ENCODE measurements at places on chromosomes 1 and 21. TPM values are rescaled to one million over a fixed set of nuclear protein-coding genes. Genes with fewer than 3 reads are reported as not detected.
A peak's percentile ranks its signal among the peaks of the same experiment; 100 is the strongest.

DNA sequence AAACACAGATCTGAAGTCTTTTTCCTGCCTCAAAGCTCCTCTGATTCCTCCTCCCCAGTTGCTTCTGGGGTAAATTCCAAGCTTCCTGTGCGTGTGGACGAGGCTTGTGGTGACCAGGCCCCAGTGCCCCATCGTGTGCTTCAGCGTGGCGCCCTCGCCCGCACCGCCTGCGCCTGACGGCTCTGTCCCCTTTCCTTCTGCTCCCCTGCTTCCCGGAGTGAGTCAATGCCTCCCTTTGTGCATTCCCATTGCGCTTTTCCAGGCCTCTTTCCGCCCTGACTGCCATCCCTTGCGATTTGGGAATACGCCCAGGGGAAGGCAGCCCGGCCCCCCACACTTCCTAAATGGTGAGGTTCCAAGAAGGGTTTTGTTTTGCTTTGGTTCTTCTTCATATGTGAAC, 36.3 kb downstream of the FAAP20 start:
- no peaks in the 10 kb centered on the region for H3K4me1 ChIP-seq
- peaks cover 16% of the 10 kb centered on the region for H3K36me3 ChIP-seq
- no peak overlapping the region for H3K27ac ChIP-seq
- DNase-seq = no peak

DNA sequence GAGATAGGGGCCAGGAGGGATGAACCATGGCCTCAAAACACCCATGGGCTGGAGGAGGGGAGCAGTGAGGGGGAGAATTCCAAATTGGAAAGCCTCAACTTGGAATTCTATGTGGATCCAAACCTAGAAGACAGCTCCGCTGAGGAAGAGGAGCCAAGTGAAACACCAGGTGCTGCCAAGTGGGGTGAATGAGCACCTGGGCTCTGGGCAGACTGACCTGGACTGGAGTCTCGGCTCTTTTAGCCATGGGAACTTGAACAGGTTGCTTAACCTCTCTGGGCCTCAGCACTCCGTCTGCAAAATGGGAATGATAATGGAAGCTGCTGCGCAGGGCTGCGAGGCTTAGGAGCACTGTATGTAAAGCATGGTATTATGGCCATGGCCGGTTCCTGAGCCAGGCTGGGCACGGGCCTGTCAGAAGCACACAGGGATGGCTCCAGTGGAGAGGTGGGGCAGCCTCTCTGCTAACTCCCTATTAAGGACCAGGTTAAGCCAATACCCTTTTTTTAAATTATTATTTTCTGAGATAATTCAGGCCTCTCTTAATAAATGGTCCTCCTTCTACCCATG, 81.5 kb downstream of the SYT2 start:
- peaks cover 3% of the 10 kb centered on the region for H3K4me1 ChIP-seq
- no peak overlapping the region for H3K4me3 ChIP-seq

- H3K4me1 ChIP-seq = peaks cover 52% of the 10 kb centered on the region
- H3K27me3 ChIP-seq = peaks cover 28% of the 10 kb centered on the region
- peak overlapping the region; percentile 67 for H3K4me3 ChIP-seq
- no peak for DNase-seq
- peaks cover 5% of the 10 kb centered on the region for H3K36me3 ChIP-seq
These were observed 56.2 kb downstream of the PEX14 start for GRCh38 chr1:10530756-10531495.

DNA sequence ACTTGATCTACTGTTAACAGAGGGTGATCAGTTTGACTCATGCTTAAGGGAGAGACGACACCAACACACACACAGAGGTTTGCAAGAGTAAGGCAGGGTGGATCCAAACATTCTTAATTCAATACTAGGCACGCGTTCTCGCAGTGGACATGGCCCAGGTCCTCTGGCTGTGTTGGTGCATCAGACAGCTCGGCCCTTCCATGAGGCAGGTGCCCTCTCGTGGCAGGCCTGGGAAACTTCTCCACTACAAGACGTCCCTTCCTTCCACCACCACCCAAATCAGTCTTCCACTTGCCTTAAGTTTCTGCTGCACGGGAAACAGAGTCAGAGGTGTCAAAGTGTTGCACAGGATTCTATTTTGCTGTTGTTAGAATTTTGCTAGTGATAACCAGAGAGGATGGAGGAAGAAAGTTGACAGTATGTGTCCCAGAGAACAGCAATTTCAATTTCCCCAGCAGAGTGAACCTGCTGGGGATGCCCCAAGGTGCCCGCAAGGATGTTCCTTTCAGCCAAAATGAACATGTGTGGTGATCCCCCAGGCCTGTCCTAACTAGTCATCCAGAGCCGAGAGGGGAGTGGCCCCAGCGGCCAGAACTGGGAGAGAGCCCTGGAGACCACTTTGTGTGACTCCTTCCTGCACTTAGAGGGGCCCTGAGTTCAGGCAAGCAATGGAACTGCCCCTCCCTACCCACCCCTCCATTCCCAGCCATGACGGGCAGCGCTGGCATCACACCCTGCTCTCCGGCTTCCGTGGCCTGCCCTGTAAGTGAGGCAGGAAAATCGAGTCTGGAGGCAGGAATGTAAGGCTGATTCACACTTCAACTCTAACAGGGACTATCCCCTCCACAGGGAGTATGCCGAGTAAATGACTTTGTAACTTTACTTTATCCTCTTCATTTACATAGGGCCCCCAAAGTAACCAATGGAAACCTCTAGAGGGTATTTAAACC, 34.8 kb downstream of the MX1 start:
- peak overlapping the region; percentile 59 for H3K27ac ChIP-seq
- no peaks in the 10 kb centered on the region for H3K4me1 ChIP-seq
- DNase-seq = no peak
- no peaks in the 10 kb centered on the region for H3K27me3 ChIP-seq

GRCh38 chr1:94593611-94594010, 52.1 kb upstream of the F3 start:
- H3K27me3 ChIP-seq = no peaks in the 10 kb centered on the region
- H3K4me3 ChIP-seq = no peak overlapping the region
- no peak overlapping the region for H3K27ac ChIP-seq

DNA sequence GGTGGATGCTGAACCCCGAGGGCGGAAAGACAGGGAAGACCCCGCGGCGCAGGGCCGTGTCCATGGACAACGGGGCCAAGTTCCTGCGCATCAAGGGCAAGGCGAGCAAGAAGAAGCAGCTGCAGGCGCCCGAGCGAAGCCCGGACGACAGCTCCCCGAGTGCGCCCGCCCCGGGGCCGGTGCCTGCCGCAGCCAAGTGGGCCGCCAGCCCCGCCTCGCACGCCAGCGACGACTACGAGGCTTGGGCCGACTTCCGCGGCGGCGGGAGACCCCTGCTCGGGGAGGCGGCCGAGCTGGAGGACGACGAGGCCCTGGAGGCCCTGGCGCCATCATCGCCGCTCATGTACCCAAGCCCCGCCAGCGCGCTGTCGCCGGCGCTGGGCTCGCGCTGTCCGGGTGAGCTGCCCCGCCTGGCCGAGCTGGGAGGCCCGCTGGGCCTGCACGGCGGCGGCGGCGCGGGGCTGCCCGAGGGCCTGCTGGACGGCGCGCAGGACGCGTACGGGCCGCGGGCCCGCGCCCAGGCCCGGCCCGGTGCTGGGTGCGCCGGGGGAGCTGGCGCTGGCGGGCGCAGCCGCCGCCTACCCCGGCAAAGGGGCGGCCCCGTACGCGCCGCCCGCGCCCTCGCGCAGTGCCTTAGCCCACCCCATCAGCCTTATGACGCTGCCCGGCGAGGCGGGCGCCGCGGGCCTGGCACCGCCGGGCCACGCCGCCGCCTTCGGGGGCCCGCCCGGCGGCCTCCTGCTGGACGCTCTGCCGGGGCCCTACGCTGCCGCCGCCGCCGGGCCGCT, 20.7 kb downstream of the FOXO6 start:
- peaks cover 10% of the 10 kb centered on the region for H3K36me3 ChIP-seq
- H3K4me1 ChIP-seq = peaks cover 47% of the 10 kb centered on the region
- no peak for DNase-seq

DNA sequence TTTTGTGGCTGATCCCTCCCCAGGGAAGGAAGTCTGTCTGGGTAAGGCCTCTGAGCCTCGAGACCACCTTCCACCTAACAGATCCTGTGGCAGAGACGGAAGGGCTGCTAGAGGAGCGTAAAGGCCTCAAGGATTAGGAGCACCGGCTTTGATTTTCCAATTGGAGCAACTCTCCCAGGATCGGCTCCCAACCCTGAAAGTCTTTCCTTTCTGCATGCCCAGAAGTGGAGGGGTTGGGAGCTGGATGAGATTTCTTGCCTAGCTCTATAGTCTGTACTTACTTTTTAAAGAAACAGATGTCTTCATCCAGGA, 41.4 kb downstream of the ELK4 start:
- H3K36me3 ChIP-seq = no peaks in the 10 kb centered on the region
- H3K27me3 ChIP-seq = peaks cover 15% of the 10 kb centered on the region
- H3K27ac ChIP-seq = no peak overlapping the region
- no peak overlapping the region for H3K4me3 ChIP-seq

- no peak overlapping the region for H3K27ac ChIP-seq
- H3K36me3 ChIP-seq = peaks cover 34% of the 10 kb centered on the region
- no peak overlapping the region for H3K4me3 ChIP-seq
- no peaks in the 10 kb centered on the region for H3K27me3 ChIP-seq
- peaks cover 14% of the 10 kb centered on the region for H3K4me1 ChIP-seq
- DNase-seq = no peak
These were observed 25.7 kb downstream of the GPR161 start for GRCh38 chr1:168110896-168111545.

DNA sequence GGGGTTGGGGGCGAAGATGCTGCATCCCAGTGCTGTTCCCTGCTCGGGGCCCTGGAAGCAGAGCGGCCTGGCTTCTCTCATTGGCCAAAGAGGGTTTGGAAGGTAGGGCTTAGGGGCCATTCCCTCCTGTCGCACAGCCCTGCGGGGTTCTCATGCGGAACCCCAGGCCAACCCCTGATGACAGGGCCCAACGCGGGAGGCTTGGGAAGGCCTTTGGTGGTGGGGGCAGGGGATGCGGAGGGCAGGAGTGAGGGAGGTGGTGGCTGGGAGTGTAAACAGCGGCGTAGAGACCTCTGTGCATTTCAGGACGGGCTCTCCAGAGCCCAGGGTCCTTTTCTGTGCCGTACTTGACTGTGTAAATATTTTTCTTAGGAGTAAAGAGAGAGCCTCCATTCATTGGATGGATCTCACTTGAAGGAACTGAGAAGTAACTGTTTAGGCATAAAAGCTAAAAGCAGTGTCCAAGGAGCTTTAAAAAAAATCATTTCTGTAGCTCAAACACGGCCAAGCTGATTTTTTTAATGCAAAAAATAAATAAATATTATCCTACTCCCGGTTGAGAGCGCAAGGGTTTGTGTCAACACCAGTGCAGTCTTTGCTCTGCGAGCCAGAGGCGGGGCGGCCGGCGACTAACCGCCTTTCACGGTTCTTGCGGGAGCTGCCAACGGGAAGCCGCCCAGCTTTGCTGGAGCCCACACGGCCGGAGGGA, 169.1 kb downstream of the PRDM16 start:
- no peak overlapping the region for H3K27ac ChIP-seq
- DNase-seq = no peak
- H3K36me3 ChIP-seq = no peaks in the 10 kb centered on the region
- no peak overlapping the region for H3K4me3 ChIP-seq
- peaks cover 4% of the 10 kb centered on the region for H3K4me1 ChIP-seq

GRCh38 chr1:90411185-90411584, 305.9 kb downstream of the BARHL2 start:
- H3K27ac ChIP-seq = no peak overlapping the region
- no peak overlapping the region for H3K4me3 ChIP-seq
- H3K27me3 ChIP-seq = peaks cover 2% of the 10 kb centered on the region
- H3K4me1 ChIP-seq = no peaks in the 10 kb centered on the region
- H3K36me3 ChIP-seq = no peaks in the 10 kb centered on the region
- DNase-seq = no peak

GRCh38 chr1:201759194-201759815, 69.7 kb upstream of the IPO9 start:
- H3K4me3 ChIP-seq = no peak overlapping the region
- H3K27me3 ChIP-seq = no peaks in the 10 kb centered on the region
- peaks cover under 1% of the 10 kb centered on the region for H3K36me3 ChIP-seq

The PADI1 gene
- 35.5 TPM for total RNA-seq

The SPRR4 gene
- total RNA-seq = not detected

The AIM2 gene
- total RNA-seq = 1.0 TPM

The HSD3B2 gene
- 6.1 TPM for total RNA-seq

The FMO3 gene
- total RNA-seq = 0.56 TPM

The RGS1 gene
- 1.1 TPM for total RNA-seq

The FAM72D gene
- total RNA-seq = 3.4 TPM

The MYBPH gene
- not detected for total RNA-seq

The SSU72 gene
- total RNA-seq = 126 TPM

The DNASE2B gene
- not detected for total RNA-seq

The ETS2 gene
- total RNA-seq = 42.2 TPM

The FCGR3B gene
- total RNA-seq = not detected

The CYP4Z1 gene
- total RNA-seq = not detected

The TBX15 gene
- total RNA-seq = 0.19 TPM

The SAMD11 gene
- total RNA-seq = 50.5 TPM

The ANKRD34A gene
- total RNA-seq = 0.94 TPM

The SPRR5 gene
- total RNA-seq = not detected

The KCNQ4 gene
- total RNA-seq = 0.85 TPM

The HMGCS2 gene
- total RNA-seq = 19.1 TPM

All from type B pancreatic cell (in vitro differentiated cells).